Mucosa of gallbladder (tissue), 1 donor: ENCODE measurements at places on chromosomes 3 and 15. TPM values are rescaled to one million over a fixed set of nuclear protein-coding genes. Genes with fewer than 3 reads are reported as not detected.
A peak's percentile ranks its signal among the peaks of the same experiment; 100 is the strongest.

DNA sequence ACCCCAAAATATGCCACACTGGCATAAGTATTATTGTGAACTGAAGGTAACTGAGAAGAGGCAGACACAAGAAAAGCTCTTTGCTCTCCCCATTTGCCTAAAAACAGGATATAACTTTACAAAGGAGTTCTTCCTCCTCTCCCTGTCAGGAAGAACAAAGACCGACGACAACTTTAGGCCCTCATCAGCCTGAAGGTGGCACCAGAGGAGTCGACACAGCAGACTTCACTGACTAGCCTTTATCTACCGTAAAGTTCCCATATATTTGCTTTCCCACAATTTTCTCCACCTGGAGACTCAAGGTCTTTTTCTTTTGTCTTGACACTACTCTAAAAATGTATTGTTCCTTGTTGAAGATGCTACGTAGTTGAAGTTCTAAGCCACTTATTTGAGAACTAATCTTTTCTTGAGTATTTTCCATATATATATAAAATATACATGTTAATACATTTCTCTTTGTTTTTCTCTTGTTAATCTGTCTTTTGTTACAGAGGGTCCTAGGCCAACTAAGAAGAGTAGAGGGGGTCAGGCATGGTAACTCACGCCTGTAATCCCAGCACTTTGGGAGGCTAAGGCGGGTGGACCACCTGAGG is 16.2 kb upstream of the XIRP1 start:
- DNase-seq = peak; percentile 66

DNA sequence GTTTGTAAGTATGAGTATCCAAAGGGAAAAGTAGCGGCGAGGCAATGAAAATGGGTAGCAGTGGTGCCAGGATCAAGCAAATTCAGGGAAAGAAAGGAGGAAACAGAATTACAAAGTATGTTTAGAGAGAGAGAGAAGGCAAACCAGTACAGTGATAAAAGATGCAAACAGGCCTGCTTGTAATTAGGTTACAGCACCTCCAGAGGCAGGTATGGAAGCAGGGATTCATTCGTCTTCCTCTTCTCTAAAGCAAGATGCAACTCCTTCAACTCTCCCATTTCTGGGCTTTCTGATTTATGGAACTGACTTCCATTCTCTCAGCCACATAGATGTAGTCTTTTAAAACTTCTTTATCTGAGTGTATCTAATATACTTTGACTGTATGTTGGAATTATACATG is 68.0 kb downstream of the CRYBG3 start:
- DNase-seq = no peak

GRCh38 chr15:66617137-66618090 is 51.6 kb upstream of the LCTL start:
- peak; percentile 74 for DNase-seq

- DNase-seq = no peak
Measured at GRCh38 chr3:120435621-120436020, 15.2 kb downstream of the FSTL1 start.

DNA sequence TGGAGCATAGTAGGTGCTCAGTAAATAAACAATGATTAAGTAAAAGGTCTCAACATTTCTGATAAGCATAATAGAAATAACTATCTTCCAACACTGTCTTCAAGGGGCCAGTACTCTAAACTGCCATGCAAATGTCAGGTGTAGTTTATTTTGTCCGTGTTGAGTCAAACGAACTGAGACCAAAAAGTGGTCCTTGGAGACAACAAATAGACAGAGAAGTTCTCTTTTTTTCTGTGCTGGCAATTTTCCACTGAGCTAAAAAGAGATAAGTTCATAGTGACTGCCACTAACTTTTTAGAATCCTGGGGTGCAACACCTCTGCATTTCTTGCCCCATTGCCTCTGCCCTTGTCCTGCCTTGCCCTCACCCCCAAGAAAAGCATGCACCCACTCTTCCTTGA is 14.7 kb upstream of the MBNL1 start:
- DNase-seq = no peak

- DNase-seq = no peak
Measured at GRCh38 chr3:102036017-102036416, 186.7 kb downstream of the NFKBIZ start.

DNA sequence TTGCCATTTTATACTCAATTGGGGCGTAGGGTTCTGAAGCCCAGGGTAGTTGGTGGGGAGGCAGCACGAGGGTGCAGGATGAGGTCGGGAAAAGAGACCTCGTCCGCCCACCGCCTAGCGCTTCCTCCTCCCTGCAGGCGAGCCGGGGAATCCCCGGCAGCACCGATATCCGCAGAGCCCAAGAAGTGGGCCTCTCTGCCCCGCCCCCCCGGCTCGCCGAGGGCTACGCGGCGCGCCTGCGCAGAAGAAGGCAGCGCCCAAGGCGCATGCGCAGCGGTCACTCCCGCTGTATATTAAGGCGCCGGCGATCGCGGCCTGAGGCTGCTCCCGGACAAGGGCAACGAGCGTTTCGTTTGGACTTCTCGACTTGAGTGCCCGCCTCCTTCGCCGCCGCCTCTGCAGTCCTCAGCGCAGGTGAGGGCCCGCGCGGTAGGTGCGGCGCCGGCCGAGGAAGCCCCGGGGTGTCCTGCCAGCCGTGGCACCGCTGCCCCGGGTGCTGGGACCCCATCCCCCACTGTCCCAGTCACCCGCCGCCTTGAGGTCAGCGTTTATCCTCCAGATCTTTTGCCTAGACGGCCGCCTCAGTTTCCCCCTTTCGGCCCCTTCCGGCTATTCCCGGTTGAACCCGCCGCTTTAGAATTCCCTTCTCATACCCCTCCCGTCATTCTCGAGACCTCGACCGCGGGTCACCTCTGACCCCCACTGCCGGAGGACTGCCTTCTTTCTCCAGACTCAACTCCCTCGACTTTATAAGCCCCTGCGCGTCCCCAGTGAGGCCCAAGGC is at the start of gene ALAS1:
Gene ALAS1 (plus strand): TSS at position 319 of the 784 bp plus-strand sequence. CDS start 1,082 bp downstream, outside the sequence.
- DNase-seq = peak; percentile 94

- no peak for DNase-seq
Measured at GRCh38 chr15:76185716-76186115, 125.6 kb downstream of the ETFA start.

DNA sequence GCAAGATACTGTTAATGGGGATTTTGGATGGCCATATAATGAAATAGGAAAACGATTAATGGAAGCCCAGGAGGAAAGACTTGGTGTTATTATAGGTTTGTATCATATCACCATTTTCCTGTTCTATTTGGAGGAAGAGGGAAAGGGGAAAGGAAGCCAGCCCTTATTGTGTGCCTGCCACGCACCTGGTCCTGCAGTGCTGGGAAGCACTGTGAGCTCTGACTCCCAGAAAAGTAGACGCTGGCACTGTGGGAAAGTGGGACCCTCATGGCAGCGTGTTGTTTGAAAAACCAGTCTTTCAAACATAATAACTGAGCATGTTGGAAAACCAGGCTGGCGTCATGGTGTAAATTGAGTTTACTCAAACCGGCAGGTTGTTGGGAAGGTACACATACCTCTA is 22.0 kb downstream of the CGNL1 start:
- no peak for DNase-seq

DNA sequence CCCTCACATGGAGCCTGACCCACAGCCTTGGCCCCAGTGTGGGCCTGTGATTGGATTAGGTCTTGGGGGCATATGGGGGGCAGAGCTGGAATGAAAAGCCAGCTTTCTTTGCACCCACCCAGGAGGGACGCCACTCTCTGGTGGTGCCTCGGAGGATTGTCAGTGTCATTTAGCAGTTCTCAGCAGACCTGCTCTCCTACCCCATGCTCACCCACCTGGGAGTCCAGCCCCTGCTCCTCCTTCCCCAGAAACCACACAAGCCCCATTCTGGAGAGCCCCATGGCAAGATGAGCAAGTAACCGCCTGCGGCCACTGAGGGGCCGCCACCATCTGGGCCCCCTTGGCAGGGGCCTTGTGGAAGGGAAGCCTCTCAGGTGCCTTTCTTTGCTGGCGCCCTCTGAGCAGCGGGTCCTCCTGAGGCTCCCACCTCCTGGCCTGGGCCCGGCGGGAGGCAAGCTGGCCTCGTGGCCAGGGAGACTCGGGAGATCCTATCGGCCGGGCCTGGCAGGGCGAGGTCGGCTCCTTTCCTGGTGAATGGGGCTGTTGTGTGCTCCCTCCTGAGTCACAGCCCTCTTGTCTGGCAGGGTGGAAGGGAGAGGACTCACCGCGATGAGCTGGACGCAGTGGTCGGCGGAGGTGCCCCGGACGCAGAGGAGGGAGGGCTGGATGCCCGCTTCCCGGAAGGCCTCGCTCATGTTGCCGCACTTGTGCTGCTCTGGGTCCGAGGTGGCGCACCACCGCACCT is 2.3 kb downstream of the MELTF start:
- no peak for DNase-seq

DNA sequence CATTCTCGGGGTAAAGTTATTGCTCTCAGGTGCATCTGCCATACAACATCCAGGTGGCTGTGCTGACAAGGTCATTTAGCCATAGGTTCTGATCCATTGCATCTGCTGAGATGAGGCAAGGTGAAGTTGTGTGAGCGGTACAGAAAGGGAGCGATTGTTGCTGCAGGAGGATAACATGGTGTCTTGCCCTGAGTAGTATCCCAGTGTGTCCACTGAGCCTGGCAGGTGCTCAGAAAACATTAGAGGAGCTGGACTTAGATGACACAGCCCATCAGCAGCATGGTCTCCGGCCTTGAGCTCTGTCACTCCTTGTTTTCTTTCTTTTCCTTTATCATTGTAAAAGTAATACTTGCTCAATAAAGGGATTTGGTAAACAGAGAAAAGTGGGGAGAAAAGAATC is 161.1 kb upstream of the ATP10A start:
- no peak for DNase-seq

DNA sequence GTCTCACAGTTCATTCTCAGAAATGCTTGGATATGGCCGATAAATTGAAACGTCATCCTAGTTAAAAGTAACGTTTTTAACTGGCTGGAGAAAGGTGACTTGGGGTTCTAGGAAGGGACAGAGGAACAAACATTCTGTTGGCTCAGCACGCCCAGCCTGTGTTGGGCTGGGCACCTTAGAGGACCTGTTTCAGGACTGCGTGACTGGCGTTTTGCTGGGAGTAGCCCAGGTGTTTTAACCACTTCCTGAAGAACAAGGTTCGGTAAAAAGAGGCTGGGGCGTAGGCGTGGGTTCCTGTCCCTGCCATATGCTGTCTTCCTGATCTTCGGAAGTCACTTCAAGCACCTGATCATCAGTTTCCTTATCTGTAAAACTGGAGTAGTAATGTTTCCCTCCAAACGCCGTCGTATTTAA is 1.1 kb upstream of the TLNRD1 start:
- no peak for DNase-seq

GRCh38 chr3:179715582-179715981 is 62.7 kb downstream of the USP13 start:
- DNase-seq = no peak

GRCh38 chr3:32612547-32612946 is 41.9 kb upstream of the DYNC1LI1 start:
- no peak for DNase-seq

GRCh38 chr3:28940994-28941393 is 339.9 kb upstream of the RBMS3 start:
- no peak for DNase-seq

- no peak for DNase-seq
Measured at GRCh38 chr3:58576716-58577115, 475 bp downstream of the FAM107A start.

DNA sequence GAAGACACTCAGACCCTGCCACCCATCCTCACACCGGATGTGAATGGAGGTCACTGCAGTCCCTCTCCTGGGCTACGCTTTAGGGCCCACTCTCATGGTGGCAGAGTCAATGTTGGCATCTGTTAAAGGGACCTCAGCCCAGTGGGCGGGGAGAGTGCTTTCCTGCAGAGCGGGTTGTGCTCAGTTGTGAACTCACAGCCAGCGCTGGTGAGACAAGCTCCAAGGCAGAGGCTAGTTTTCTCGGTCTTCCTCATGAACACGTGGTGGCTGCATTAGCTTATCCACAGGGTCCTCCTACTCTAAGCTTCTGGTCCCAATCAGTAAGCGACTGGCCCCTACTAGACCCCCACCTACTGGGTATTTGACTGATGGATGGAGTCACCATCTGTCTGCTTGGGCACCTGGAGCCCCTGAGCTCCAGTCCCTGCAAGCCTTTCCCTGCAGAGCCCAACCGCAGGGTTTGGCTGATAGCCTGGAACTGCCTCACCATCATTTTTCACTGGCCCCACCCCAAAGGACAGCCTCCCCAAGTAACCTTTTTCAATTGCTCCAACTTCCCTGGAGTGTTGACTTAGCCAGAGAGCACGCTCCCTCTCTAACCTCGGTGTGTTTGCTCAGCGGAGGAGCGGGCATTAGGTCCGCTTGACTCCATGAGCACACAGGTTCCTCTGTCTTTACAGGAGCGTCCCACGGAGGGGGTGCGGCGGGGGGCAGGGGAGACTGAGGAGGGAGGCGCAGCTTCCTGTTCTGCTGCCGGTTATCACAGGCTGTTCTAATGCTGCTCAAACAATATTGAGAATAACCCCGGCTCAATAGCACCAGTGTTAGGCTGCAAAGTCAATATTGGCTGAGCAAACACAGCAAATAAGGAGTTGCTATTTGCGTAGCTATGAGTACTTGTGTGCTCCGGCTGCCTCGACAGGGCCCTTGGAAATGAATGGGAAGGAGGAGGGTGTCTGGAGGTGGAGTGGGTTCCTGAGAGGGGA is 141.7 kb downstream of the RPLP1 start:
- peak; percentile 93 for DNase-seq

PP2D1 gene
- not detected for total RNA-seq

TERB2 gene
- total RNA-seq = not detected

GASK1A gene
- total RNA-seq = 19.2 TPM

CLDN16 gene
- total RNA-seq = 3.2 TPM

TMIE gene
- total RNA-seq = 0.29 TPM

SRGAP3 gene
- total RNA-seq = 7.8 TPM

SCG5 gene
- total RNA-seq = 2.6 TPM

PROS1 gene
- total RNA-seq = 39.0 TPM

THBS1 gene
- total RNA-seq = 184 TPM
